MCF 10A (cell line): ENCODE measurements at places on chromosomes 16 and 17. TPM values are rescaled to one million over a fixed set of nuclear protein-coding genes. Genes with fewer than 3 reads are reported as not detected.

GRCh38 chr17:8697323-8697741 lies 47.3 kb downstream of the CCDC42 start:
- peaks cover 28% of the 10 kb centered on the region for H3K27me3 ChIP-seq
- no peak overlapping the region for H3K4me3 ChIP-seq
- DNase-seq = no peak
- peaks cover 7% of the 10 kb centered on the region for H3K36me3 ChIP-seq
- H3K4me1 ChIP-seq = peaks cover 7% of the 10 kb centered on the region
- no peak overlapping the region for H3K27ac ChIP-seq

DNA sequence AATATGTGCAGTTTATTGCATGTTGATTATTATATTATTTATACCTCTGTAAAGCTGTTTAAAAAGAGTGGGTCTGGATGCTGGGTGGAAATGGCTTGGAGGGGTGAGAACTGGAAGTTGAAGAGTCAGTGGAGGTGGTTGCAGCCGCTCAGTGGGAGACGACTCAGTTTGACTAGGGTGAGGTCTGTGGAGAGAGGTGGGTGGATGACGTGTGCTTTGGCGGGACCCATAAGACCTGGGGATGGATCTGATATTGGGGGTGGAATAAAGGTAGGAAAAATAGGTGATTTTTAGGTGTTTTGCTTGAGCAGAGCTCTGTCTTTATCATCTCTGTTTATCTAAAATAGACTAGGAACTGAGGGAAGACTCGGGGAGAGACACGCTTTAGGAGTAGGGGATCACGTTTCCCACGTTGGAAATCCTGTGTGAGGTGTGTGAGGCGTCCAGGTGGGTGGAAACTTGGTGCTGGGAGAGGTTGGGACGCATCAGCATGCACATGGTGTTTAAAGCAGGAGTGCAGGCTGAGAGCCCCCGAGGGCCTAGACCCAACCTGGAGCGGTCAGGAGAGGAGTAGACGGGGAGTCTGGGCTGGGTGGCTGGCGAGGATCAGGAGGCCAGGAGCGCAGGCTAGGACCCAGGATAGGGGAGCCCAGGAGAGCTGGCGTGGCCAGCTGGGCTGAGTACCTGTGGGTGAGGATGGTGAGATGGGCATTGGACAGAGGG lies 17.2 kb downstream of the NT5M start:
- H3K27me3 ChIP-seq = no peaks in the 10 kb centered on the region
- H3K36me3 ChIP-seq = no peaks in the 10 kb centered on the region
- H3K27ac ChIP-seq = no peak overlapping the region
- H3K4me3 ChIP-seq = no peak overlapping the region
- H3K4me1 ChIP-seq = no peaks in the 10 kb centered on the region

DNA sequence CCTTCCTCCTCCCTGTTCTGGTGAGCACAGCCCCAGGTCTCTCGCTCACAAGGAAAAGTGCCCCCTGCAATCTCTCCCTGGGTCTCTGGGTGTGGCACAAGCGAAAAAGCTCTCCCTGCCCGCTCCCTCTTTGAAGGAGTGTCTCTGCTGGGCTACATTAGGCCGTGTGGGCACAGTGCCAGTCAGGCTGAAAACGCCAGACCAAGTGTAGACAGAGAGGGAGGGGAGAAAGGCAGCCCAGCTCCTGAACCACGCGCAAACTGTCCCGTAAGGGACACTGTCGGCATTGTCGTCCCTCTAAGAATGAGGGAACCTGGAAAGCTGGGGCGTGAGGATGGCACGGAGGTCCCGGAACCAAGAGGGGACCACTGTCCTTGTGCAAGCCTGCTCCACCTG lies 3.9 kb downstream of the SMIM5 start:
- H3K36me3 ChIP-seq = peaks cover 7% of the 10 kb centered on the region
- H3K4me3 ChIP-seq = no peak overlapping the region
- H3K4me1 ChIP-seq = peaks cover 10% of the 10 kb centered on the region
- no peak for DNase-seq

DNA sequence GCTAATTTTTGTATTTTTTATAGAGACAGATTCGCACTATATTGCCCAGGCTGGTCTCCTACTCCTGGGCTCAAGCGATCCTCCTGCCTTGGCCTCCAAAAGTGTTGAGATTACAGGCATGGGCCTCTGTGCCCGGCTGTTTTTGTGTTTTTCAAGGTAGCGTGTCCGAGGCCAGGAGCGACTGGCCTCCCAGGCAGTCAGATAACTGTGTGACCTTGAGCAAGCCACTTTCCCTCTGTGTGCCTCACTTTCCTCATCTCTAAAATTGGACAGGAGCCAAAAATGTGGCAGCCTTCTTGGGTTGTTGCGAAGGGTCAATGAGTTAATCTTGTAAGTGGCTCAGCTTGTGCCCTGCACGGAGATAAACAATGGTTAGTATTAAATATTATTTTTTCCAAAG lies 2.4 kb downstream of the ABCC1 start:
- no peak overlapping the region for H3K4me3 ChIP-seq
- DNase-seq = no peak
- peak overlapping the region; percentile 42 for H3K27ac ChIP-seq
- H3K4me1 ChIP-seq = peaks cover 14% of the 10 kb centered on the region
- peaks cover 9% of the 10 kb centered on the region for H3K36me3 ChIP-seq

GRCh38 chr16:21698169-21699032 lies 34.6 kb downstream of the OTOA start:
- H3K36me3 ChIP-seq = no peaks in the 10 kb centered on the region
- DNase-seq = no peak
- peaks cover 11% of the 10 kb centered on the region for H3K27me3 ChIP-seq
- peaks cover 4% of the 10 kb centered on the region for H3K4me1 ChIP-seq
- H3K27ac ChIP-seq = no peak overlapping the region

- no peak overlapping the region for H3K4me3 ChIP-seq
- peaks cover 78% of the 10 kb centered on the region for H3K36me3 ChIP-seq
- H3K27ac ChIP-seq = peak overlapping the region; percentile 67
- peaks cover 24% of the 10 kb centered on the region for H3K4me1 ChIP-seq
Observed at GRCh38 chr16:84985079-84986065, 26.0 kb downstream of the ZDHHC7 start.

GRCh38 chr16:81427219-81427618 lies 17.4 kb upstream of the CMIP start:
- peaks cover 4% of the 10 kb centered on the region for H3K4me1 ChIP-seq
- peaks cover 9% of the 10 kb centered on the region for H3K36me3 ChIP-seq
- H3K27ac ChIP-seq = no peak overlapping the region
- H3K4me3 ChIP-seq = no peak overlapping the region

DNA sequence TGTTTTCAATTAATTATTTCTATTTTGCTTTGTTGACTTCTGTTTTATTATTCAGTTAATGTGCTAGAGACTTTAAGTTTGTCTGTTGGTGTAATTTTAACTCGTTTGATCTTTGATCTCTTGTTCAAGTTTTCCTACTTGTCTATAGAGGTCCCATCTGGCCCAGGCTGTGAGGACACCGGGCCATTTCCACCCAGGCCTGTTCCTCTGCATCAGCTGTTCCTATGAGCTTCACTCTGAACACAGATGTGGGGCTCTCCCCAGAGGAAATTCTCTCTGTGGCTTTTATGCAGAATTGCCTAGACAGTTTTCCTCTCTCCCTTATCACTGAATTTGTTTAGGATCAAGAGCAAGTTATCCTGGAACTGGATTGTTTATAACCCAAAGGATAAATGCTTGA lies 44.7 kb downstream of the MYO18A start:
- no peaks in the 10 kb centered on the region for H3K36me3 ChIP-seq
- DNase-seq = no peak
- H3K4me3 ChIP-seq = no peak overlapping the region
- H3K27me3 ChIP-seq = no peaks in the 10 kb centered on the region
- no peak overlapping the region for H3K27ac ChIP-seq

- H3K27me3 ChIP-seq = no peaks in the 10 kb centered on the region
- DNase-seq = no peak
- no peak overlapping the region for H3K4me3 ChIP-seq
- H3K36me3 ChIP-seq = peaks cover 7% of the 10 kb centered on the region
- H3K4me1 ChIP-seq = peaks cover 37% of the 10 kb centered on the region
Observed at GRCh38 chr17:40531051-40531991, 29.9 kb upstream of the TNS4 start.

GRCh38 chr17:11558681-11559234 lies 39.5 kb upstream of the DNAH9 start:
- DNase-seq = no peak
- H3K4me1 ChIP-seq = peaks cover 29% of the 10 kb centered on the region
- H3K36me3 ChIP-seq = no peaks in the 10 kb centered on the region
- no peak overlapping the region for H3K27ac ChIP-seq

- peak overlapping the region; percentile 80 for H3K27ac ChIP-seq
- H3K27me3 ChIP-seq = no peaks in the 10 kb centered on the region
- H3K4me1 ChIP-seq = peaks cover 44% of the 10 kb centered on the region
Observed at GRCh38 chr16:596736-597060, 6.8 kb downstream of the RAB40C start.

DNA sequence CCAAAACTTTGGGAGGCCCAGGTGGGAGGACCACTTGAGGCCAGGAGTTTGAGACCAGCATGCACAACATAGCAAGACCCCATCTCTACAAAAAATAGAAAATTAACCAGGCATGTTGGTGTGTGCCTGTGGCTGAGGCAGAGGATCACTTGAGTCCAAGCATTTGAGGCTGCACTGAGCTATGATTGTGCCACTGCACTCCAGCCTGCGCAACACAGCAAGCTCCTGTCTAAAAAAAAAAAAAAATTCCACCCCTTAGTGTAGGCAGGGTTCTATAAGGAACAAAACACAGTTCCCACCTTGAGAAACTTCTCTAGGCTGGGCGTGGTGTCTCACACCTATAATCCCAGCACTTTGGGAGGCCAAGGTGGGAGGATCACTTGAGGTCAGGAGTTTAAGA lies 36.3 kb upstream of the HAPSTR1 start:
- H3K27me3 ChIP-seq = no peaks in the 10 kb centered on the region
- H3K4me3 ChIP-seq = no peak overlapping the region
- no peak overlapping the region for H3K27ac ChIP-seq

DNA sequence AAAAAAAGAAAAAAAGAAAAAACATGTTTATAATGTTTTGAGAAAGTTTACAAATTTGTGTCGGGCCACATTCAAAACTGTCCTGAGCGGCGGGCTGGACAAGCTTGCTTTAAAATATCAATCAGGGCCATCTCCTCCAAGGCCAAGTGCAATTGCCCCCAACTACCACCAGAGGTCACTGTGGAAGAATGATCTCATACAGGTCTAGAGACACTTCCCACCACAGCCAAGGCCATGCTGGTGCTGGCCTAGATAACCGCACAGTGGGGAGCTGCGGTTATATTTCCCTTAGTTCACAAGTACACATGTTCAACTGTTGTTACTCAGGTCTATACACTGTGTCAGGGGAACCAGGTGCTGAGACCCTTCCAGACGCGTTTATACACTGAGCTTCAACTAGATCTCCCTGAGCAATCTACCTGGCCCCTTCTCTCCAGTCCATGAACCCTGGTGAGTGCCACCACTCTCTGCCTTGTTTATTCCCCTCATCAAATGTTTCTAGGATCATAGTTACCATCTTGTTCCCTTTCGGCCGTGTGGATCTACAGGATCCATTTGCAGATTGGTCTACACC lies 83.8 kb upstream of the CCL2 start:
- no peak overlapping the region for H3K4me3 ChIP-seq
- H3K27me3 ChIP-seq = no peaks in the 10 kb centered on the region
- no peaks in the 10 kb centered on the region for H3K36me3 ChIP-seq
- no peaks in the 10 kb centered on the region for H3K4me1 ChIP-seq
- DNase-seq = peak; percentile 29

DNA sequence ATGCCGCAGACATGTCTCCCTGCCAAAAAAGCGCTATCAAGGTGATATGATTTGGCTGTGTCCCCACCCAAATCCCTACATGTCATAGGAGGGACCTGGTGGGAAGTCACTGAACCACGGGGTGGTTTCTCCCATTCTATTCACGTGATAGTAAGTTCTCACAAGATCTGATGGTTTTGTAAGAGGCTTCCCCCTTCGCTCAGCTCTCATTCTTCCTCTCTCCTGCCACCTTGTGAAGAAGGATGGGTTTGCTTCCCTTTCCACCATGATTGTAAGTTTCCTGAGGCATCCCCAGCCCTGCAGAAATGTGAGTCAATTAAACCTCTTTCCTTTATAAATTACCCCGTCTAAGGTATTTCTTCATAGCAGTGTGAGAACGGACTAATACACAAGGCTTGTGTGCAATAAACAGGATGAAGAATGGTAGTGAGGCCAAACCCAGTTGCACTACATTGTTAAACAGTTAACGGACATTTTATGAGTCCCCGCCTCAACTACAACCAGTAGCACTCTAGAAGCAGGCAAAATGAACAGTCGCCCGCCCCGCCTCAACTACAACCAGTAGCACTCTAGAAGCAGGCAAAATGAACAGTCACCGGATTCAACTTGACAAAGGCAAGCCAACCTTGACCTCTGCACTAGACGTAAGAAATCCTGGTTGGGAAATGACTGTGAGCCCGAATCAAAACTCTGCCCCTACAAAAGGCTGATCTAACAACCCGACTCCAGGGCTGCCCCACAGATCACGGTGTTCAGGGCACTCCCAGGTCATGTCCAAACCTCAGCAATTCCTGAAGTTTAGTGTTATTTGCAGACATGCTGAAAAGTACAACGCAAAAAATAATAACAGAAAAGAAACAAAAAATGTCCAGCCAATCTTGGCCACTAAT lies 26.3 kb downstream of the VPS53 start:
- H3K27ac ChIP-seq = no peak overlapping the region
- peaks cover 16% of the 10 kb centered on the region for H3K4me1 ChIP-seq
- H3K27me3 ChIP-seq = no peaks in the 10 kb centered on the region
- H3K36me3 ChIP-seq = peaks cover 32% of the 10 kb centered on the region
- no peak overlapping the region for H3K4me3 ChIP-seq
- peak; percentile 13 for DNase-seq

- no peak for DNase-seq
- no peak overlapping the region for H3K27ac ChIP-seq
- H3K27me3 ChIP-seq = no peaks in the 10 kb centered on the region
- H3K4me1 ChIP-seq = peaks cover 17% of the 10 kb centered on the region
- no peaks in the 10 kb centered on the region for H3K36me3 ChIP-seq
- H3K4me3 ChIP-seq = no peak overlapping the region
Observed at GRCh38 chr16:28943281-28943680, 7.5 kb upstream of the NFATC2IP start.

DNA sequence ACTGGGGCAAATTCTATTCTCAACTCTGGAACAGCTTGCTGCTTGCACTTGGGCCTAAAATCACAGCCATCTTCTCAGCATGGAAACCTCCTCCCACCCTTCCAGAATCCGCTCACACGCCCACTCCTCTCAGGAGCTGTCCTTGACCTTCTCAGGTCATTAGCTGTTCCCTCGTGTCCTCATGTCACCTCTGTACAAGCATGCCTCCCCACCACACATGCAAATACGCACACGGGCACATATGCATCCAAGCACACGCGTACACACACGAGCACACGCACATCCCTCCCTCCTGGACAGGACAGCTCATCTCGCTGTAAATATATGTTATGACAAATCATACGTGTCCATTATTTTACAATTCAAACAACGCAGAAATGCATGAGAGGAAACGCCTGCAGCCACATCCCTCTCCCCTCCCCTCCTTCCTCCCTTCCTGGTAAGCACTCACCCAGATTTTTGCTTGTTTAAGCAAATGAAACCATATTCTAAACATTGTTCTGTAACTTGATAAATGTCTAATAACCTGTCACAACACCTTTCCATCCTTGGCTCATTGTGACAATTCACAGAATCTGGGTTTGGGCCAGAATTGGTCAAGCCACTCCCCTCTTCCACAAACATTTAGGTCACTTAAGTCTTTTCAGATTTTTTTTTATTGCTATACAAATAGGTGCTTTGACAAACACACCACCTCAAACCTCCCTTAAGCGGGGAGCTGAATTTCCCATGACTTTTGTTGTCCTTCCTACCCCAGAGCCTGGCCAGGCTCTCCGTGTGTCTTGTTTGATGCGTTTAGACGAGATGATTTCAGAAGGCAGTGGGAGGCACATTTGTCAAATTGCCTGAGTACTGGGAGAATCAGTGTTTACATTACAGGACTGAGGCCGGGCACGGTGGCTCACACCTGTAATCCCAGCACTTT lies 41.7 kb downstream of the DNAH17 start:
- H3K27ac ChIP-seq = no peak overlapping the region
- peaks cover 5% of the 10 kb centered on the region for H3K36me3 ChIP-seq

Gene PYY
- total RNA-seq = not detected in 2 replicates

Gene CTRB1
- total RNA-seq = not detected in 2 replicates

Gene PDE6G
- total RNA-seq = not detected in 2 replicates

Gene TBC1D3L
- total RNA-seq = 11.3 and 13.9 TPM in 2 replicates

Gene KRTAP3-1
- not detected in 2 replicates for total RNA-seq

Gene TPSG1
- total RNA-seq = not detected in 2 replicates
